ENCODE measurements at places on chromosomes 6 and 20.
A peak's percentile ranks its signal among the peaks of the same experiment; 100 is the strongest.

DNA sequence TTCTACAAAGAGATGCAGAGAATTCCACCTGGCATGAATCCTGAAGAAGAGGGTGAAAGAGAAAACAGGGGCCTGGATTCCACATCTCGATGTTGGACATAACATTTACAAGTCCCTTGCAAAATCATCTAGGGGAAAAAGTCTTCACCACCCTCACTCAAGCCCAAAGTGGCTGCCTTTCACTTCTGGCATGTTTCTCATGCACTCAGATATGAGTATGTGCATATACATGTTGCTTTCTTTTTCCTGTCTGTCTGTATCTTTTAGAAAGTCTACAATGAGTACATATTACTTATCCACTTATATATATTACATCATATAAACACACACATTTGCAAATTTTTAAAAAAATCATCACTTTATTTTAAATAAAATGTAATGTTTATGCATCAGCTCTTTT, 159.3 kb downstream of the KIF6 start:
- no peak for DNase-seq

DNA sequence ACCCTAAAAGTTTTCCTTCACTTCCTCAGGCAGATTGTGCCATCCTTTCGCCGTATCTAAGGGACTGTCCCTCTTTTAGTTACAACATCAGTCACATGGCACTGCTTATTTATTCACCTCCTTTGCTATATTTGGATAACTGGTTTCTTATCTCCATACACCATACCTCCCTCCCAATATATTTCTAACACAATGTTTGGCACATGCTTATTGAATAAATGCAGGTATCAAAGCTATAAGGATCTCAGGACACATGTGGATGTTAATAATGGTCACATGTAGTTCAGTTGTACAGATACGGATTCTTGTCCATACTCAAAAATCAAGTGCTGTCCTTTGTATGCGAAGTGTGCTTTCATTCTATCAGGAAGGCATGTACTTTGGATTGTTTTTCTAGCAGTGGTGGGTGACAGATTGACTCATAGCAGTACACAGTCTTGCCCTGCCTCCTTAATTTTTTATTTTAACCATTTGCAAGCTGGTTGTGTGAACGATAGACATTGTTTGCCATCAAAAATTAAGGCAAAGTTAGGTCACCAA, 407.1 kb upstream of the RUNX2 start:
- no peak for DNase-seq

DNA sequence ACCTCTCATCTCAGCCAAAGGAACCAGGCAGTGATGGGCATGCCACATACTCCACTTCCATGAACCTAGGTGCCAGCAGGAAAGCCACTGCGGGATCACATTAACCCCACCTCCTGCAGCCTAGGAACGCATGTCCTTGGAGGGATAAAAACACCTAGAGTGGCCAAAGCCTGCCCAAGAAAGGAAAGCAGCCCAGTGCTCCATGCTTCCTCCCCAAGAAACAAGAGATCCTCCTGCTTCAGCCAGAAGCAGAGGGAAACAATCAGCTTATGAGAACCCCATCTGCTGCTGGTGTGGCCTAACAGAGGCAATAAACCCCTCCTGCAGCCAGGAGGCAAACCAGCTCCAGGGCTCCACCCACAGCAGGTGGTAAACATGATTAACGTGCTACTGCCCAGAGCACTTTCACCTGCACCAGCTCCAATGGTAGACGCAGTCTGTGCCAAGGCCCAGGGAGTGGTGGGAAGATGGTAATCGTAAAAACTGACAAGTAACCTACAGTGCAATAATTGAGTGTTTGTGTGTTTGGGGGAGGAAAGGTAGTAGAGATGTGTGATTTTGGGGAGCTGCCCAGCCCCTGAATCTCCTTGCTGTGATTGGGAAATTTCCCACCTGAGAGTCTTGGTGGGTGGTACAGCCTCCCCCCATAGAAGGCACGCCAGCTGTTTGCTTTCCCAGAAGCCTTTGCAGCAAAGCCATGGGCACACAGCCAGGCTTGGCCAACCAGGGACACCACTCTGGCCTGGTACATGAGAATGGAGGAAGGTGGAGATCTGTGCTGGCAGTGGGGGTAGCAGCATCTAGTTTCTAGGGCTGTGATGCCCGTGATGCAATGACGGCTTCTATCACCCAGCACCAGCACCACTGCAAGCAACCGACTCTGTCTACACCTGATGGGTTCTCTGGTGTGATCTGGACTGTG, 50.6 kb upstream of the TBC1D7 start:
- DNase-seq = no peak

GRCh38 chr20:19679900-19680495, 78.1 kb upstream of the RIN2 start:
- DNase-seq = no peak

DNA sequence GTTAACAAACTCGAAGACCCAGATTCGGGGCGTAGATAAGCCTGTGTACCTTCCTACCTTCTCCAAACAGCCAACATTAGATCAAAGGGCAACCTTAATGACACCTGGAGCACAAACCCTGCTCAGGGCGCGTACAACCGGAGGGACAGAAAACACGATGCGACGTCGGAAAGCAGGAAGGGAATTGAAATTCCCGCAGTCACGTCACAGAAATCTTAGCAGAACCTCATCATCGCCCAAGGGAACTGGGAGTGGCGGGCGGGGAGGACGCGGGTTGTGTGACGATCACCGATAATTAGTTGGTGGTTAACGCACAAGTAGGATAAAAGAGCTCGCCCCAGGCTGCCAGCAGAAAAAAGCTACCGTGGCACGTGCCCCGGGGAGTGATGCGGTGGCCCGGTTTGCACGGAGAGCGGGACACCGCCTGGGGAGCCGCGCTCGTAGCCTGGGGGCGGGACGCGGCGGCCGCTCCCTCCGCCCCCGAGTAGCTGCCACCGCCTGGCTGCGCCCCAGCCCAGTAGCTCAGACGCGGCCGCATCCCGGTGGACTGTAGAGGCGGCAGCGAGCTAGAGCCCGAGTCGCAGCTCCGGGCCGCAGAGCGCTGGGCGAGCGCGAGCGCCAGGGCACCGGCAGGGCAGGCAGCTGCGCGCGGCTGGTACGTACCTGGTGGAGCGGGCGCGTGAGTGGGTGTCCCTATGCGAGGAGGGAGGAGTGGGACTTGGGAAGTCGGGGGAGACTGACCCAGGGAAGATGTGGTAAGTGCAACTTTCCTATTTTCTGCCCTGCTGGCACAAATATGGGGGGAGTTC, at the start of gene PKIB:
PKIB (plus strand) TSS at position 525 of the 809 bp plus-strand sequence. CDS start 107,390 bp downstream, outside the sequence.
- peak; percentile 90 for DNase-seq

DNA sequence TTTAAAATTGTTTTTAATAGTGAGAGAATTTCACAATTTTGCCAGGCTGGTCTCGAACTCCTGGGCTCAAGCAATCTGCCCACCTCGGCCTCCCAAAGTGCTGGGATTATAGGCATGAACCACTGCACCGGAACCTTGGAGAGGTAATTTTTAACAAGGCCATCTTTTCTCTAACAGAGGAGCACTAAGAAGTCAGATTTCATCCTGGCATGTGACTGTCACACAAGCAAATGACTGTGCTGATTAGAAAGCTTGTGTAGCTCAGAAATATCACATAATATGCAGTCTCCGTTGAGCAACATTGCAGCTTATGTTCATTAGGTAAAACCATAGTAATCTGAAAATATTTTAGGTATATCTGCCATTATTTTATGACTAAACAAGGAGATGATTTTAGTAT, 156.0 kb downstream of the CCDC170 start:
- no peak for DNase-seq

GRCh38 chr20:37737826-37738420, 44.1 kb downstream of the CTNNBL1 start:
- no peak for DNase-seq

- no peak for DNase-seq
Measured at GRCh38 chr20:38377039-38377685, 30.9 kb downstream of the LBP start.

Data from HEK293T (cell line).